ENCODE measurements at places on chromosomes 11 and 22.

DNA sequence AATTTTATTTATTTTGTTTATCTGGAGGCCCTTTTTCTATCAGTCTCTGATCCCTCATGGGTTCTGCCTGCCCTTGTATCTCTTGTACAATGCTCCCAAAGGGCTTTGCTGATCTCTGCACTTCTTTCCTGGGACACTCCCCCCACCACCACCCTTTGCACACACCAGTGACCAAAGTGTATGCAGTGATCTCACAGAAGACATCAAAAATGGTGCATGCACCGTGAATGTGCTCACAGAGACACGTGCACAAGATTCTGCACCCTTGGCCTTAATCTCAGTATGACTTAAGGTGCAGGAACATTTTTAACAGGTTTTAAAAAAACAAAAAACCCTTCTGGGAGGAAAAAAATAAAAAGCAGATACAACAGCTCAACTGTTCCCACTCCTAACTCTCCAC, 12.2 kb upstream of the ADSL start:
- no peak for DNase-seq

DNA sequence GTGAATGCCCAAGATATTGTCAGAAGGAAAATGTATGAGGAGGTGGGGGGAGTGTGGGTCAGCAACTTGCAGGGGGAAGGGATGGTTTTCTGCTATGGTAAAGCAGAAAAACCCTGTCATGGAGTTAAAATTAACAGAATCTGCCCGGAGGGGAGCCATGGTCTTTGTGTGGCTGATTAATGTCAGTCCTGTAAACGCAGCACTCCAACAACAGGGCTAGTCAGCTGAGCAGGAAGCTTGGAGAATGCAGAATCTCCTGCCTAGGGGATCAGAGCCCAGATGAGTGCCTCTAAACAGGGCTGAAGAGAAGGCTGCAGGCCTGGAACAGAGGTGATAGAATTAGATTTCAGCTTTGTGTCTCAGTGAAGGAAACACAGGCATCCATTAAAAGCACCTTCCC, 140.9 kb upstream of the MTNR1B start:
- no peak for DNase-seq

GRCh38 chr11:122796128-122796717, 42.1 kb upstream of the CRTAM start:
- peak; percentile 42 for DNase-seq

DNA sequence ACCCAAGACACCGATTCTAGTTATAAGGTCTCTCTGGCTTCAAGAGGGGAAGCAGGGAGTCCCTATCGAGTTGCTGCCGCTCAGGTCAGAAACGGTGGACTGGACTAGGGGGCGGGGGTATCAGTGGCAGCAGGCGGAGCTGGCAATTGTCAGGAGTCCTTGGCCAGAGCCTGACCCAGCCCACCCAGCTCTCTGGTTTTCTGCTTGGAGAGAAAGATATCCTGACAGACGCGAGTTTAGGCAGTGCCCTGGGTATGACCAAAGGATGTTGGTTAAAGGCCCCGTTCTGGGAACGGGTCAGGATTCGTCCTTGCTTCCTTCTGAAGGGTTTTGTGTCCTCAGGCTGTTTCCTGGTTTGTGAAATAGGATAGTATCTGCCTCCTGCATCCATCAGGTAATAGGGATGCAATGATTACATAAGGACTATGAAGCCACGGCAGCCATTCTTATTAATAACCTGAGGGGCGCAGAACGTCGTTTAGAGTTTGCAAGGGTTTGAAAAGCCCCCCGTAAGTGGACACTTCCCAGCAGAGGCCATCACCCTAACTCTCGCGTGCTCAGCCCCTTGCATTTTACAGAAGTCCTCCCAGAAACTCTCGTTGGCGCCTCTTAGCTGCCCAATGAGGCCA, 700 bp upstream of the DEPDC5 start:
- DNase-seq: peak; percentile 65

DNA sequence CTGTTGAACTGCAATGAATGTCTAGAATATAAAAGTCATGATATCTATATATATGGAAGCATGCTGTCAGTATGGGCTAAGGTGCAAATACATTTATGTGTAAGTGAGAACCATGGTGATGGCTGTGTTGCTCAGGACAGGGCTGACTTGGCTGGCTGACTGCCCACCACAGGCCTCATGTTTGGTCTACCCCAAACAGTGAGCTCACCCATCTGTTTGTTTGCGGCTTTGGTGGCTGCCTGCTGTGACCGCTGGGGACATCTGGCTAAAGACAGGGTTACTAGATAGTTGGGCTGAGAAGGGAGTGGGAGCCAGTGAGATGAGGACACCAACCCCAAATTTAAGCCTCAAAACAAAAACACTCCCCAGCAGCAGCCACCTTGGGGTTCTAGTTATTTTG, 6.3 kb downstream of the CD44 start:
- no peak for DNase-seq

DNA sequence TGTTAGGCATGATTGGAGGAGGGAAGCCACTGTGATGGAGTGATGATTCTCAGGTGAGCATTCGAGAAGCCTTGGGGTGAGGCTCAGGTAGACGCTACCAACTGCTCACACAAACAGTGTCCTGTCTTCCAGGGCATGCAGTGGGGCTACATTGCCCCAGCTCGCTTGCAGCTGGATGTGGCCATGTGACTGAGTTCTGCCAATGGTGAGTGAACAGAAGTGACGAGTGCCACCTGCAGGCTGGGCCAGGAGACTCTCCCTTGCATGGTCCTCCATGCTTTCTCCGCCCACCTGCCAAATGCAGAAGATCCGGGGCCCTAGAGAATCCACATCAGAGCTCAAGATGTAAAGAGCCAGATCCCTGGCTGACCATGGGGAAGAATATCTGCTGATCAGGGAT, 195.9 kb downstream of the BCR start:
- DNase-seq: no peak

- no peak for DNase-seq
Observed at GRCh38 chr11:44624761-44625221, 59.3 kb downstream of the CD82 start.

GRCh38 chr11:66112601-66113499, 42.8 kb downstream of the PACS1 start:
- DNase-seq: no peak

DNA sequence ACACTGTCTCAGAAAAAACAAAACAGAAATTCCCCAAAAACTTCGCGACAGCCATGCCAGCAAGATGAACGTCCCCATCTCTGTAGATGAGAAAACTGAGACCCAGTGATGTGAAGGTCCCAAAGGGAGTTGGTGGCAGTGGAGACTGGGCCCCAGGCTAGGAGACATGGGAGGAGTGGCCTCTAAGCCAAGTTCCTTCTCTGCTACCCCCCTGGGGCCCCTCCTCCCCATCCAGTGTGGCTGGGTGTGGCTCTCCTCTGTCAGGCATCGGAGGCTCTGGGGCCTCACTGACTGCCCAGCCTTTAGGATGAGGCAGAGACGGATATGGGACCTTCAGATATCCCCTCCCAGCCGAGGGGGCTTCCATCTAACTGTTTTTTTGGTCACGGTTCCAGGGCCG, 9.8 kb downstream of the RELT start:
- no peak for DNase-seq

DNA sequence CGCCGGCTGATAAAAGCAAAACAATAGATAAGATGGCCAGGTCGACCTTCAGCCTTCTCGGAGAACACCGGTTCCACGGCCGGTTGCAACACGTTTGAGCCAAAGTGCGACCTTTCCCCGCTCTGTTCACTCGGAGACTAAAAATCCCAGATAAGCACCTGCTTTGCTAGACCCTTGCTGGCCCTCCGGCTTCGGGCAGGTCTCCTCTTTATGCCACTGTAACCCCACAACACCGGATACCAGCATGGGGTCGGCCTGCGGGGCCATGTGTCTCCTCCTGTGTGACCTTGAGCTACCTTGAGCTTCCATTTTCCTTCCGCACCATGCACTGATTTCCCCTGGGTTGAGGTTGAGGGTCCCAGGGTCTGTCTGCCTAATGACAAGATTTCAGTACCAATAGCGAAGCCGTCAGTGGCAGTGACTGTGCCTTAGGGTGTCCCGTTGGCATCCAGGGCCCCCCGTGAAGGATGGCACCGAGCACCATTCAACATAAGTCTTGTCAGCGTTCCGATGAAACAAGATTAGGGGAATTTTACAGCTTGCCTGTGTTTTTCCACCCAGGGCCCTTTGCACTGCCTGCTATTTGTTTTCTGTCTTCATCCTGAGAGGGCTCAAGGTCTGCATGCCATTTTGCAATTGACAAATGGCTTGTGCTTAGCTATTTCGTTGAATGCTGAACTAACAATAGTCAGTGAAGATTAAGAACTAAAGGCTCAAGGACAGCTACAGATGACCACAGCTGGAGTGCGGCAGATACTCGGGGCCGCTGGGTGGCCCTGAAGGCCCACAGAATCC, 118.6 kb downstream of the KCNQ1 start:
- no peak for DNase-seq

DNA sequence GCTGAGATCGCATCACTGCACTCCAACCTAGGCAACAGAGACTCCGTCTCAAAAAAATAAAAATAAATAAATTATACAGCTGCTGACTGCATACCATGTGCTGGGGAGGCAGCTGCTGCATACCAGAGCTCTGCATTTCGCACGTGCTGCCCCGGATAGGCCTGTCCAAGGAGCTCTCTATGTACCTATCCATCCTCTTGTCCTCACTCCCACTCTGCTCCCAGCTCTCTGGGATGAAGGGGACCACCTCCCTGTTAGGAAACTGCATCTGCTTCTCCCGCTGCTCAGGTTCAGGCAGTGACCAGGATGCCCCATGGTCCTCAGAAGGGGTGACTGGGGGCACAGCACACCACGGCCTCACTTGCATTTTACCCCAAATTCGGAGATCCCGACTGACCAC, 302.3 kb downstream of the BRD1 start:
- DNase-seq: no peak

GRCh38 chr11:3855808-3856491, 486 bp downstream of the STIM1 start:
- no peak for DNase-seq

DNA sequence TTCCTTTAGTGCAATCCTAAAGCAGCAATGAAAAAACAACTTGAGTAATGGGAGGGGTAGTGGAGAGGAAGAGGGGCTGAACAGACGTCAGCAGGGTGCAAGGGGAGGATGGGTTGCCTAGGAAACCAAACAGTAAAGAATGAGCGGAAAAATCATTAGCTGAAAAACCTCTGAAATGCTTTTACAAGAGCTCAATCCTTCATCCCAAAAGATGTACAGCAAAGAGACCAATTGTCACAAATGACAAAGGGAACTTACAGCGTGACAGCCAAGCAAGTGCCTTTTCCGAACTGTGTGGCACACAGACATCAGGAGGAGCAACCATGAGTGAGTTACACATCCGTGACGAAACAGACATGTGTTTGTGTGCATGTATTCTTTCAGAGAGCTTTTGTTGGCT, 104.6 kb downstream of the SIK3 start:
- no peak for DNase-seq

GRCh38 chr22:44404341-44405020, 91.7 kb upstream of the SHISAL1 start:
- DNase-seq: no peak

GRCh38 chr11:115459563-115459962, 44.7 kb downstream of the CADM1 start:
- no peak for DNase-seq

- DNase-seq: no peak
Observed at GRCh38 chr22:17707526-17707925, 66.7 kb downstream of the BID start.

DNA sequence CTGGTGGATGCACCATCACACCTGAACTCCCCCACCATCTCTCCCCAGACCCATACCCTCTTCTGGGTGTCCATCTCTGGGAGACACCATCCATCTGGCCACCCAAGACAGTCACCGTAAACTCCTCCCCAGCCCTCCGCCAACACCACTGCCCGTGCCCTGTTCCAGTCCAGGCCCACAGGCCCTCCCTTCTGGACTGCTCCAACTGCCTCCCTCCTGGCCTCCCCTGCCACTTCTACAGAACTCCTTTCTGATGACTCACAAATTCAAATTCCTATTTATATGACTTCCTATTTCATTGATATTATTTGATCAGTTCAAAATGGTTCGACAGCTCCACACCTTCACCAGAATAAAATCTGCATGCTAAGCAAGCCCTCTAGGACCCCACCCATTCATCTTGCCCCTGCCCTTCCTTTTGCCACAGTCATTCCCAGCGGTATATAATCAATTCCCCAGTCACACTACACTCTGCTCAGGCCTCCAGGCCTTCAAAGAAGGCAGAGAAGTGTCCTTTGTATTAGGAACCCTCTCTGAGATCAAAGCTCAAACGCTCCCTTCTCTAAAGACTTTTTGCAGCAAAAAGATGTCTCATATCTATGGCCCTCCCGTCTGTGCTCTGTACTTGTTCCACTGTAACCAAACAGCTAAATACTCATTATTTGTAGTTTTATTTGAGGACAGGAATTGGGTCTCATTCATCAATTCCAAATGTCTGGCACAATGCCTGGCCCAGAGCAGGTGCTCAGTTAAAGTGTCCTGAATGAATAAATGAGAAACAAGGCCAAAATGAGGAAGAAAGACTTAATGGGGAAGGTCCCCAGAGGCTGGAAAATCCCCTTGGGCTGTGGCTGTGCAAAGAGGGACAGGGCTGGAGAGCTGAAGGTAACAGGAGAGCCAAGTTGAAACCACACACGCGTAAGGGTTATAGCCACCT, 29.0 kb downstream of the MYH9 start:
- DNase-seq: no peak

DNA sequence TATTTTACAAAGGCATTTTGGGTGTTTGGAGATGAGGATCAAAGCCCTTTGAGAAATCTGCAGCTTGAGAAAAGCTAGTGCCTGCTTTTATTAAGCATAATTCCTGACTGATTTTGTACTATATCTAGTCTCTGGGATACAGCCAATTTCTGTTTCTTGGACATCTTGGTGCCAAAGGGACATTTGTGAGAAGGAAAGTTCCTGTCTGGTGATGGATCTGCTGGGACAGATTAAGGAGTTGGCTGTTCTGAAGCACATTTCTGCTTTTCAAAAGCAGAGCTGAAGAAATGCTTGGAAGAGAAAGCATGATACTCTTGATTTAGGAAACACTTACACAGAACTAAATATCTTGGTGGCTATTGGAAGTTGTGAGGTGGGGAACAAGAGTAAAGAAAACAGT, 254.6 kb upstream of the CCDC90B start:
- no peak for DNase-seq
